Activated naive CD4-positive, alpha-beta T cell treated with anti-CD3 and anti-CD28 coated beads, Interleukin-2, amount 10 ng/mL, durations not matched to agents 7 days and 5 days (primary cell): ENCODE measurements at places on chromosomes 16 and 17.

GRCh38 chr17:45063198-45063597 lies 2.1 kb downstream of the NMT1 start:
- no peak for DNase-seq

GRCh38 chr16:76035689-76036088 lies 241.5 kb upstream of the CNTNAP4 start:
- no peak for DNase-seq

- no peak for DNase-seq
These were observed 290.7 kb upstream of the ASIC2 start for GRCh38 chr17:33583518-33584417.

- peak; percentile 18 for DNase-seq
These were observed 6.7 kb upstream of the B9D1 start for GRCh38 chr17:19369107-19369778.

DNA sequence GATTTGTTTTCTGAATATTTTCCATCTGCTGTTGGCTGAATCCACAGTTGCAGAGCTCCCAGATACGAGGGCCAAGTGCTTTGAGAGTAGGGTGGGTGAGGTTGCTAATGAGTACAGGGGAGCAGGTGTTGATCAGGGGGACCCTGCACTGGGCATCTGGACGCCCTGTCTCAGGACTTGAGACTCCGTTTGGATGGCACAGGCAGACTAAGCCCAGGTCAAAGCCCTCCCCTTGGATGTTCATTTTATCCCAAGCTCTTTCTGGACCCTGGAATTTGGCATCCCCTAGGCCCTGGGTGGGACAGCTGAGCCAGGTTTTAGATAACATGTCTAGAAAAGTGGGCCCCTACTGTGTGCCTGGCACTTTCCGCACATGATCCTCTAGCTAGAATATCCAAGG lies 12.1 kb downstream of the USP6 start:
- DNase-seq: no peak

GRCh38 chr17:31310260-31310659 lies 3.6 kb downstream of the EVI2B start:
- DNase-seq: peak; percentile 83

DNA sequence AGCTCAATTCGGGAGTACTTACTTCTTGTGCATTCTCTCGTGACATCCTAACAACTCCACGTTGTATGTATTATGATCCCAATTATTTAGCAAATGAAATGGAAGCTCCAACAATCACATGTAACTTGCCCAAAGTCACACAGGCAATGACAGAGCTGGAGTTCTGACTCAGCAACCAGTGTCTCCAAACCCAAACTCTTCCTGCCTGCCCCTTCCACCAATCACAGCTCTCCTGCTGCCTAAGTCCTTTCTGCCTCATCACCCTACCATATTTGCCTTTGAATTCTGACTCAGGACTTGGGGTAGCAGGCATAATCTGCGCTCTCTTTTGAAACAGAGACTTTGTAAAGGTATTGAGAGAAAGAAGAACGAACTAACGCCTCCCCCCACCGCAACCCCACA lies 245.2 kb upstream of the MAF start:
- DNase-seq: no peak

GRCh38 chr16:53415504-53415903 lies 18.8 kb upstream of the RBL2 start:
- DNase-seq: no peak

GRCh38 chr16:1332618-1333148 lies 762 bp upstream of the BAIAP3 start:
- no peak for DNase-seq

GRCh38 chr16:728890-729744 lies 2.2 kb downstream of the HAGHL start:
- no peak for DNase-seq

DNA sequence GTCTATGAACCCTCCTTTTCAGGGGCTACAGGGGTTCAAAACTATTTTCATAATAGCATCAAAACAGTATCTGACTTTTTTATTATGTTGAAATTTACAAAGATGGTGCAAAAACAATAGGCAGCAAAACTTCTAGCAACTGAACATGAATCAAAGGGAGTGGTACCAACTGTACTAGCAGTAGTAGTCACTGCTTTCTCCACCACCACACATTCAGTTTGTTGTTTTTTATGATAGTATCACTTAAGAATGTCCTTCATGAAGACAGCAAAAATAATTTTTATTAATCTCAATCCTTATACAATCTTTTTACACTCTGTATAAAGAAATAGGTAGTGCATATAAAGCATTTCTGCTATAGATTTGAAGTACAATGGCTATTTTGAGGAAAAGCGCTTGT lies 47.6 kb downstream of the MED13 start:
- no peak for DNase-seq

DNA sequence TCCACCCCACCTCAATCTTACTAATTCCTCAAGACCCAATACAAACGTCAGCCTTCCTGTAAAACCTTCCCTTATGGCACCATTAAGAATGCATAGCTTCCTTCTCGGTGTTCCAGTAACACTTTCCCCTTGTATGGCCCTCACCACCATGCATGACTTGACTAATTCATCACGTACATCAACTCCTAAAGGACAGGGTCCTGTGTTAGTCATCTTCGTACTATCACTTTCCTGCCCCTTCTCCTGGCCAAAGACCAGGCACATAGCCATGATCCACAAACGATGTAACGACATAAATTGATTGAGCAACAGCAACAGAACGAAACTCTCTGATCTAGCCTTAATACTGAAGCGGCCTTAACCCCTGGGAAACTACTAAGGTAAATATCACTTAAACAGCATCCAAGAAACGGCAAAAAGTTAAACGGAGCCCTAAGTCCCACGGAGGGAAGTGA lies 612 bp downstream of the PSMD12 start:
- DNase-seq: no peak

GRCh38 chr17:1192911-1193699 lies 13.3 kb upstream of the ABR start:
- DNase-seq: no peak

DNA sequence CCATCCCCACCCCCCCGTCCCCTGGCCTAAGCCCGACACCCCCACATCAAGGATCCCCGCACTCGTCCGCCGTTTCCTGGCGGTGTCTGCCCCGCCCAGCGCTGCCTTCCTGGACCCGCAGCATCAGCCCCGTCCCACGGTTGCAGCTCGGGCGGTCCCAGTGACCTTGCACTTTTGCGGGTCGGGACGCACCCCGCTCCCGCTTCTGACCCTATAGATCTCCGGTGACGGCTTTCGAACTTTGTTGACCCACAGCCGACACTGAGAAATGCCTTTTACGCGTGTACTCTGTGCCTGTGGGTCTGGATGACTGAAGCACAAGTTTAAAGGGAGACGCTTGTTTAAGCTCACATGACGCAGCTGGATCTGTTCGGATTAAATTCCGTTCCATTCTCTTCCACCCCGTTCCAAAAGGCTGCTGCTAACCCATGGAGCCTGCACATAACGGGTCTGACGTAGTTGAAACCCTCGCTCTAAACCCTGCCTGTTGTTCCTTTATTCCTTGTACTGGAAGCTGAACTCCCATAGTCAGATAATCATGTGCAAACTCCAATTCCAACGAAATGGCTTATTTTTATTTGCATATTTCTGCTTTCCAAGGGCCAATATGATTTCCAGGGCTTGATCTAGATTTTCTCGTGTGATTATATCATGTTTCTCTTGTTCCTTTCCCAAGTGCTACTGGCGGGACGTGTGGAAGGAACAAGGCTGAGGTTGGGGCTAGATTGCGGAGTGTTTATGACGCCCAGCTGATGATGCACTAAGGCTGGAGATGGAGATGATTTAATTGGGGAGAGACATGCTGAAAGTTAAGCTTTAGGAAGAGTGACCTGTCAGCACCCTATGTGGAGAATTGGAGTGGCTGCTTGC lies 834 bp downstream of the FLYWCH1 start:
- peak; percentile 63 for DNase-seq

GRCh38 chr17:81890447-81891302 lies 711 bp downstream of the ALYREF start:
- DNase-seq: peak; percentile 59

DNA sequence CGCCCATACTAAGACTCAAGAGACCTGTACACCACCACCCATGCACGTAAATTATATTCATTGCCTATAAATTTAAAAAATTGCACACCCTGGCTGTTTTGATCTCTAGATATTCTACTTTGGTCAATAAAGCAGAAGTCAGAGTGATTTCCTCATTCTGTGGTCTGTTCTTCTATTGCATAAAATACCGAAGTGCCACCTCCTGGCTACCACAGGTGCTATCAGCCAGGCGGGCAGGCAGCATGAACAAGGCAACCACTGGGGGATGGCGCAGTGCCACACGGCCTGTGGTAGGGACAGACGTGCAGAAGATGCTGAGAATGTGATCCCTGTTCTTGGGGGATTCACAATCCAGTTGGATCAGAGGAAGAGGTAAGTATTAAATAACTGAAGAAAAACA lies 122.3 kb downstream of the CDK5R1 start:
- peak; percentile 82 for DNase-seq

- DNase-seq: no peak
These were observed 16.7 kb downstream of the ASGR2 start for GRCh38 chr17:7097940-7098339.

DNA sequence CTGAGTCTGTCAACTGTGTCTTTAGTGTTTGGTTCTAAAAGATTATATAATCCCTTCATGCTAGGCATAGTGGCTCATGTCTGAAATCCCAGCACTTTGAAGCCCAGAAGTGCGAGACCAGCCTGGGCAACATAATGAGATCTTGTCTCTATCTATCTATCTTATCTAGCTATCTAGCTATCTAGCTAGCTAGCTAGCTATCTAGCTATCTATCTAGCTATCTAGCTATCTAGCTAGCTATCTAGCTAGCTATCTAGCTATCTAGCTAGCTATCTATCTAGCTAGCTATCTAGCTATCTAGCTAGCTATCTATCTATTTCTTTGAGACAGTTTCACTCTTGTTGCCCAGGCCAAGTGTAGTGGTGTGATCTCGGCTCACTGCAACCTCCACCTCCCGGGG lies 43.8 kb downstream of the SPAG9 start:
- DNase-seq: no peak

DNA sequence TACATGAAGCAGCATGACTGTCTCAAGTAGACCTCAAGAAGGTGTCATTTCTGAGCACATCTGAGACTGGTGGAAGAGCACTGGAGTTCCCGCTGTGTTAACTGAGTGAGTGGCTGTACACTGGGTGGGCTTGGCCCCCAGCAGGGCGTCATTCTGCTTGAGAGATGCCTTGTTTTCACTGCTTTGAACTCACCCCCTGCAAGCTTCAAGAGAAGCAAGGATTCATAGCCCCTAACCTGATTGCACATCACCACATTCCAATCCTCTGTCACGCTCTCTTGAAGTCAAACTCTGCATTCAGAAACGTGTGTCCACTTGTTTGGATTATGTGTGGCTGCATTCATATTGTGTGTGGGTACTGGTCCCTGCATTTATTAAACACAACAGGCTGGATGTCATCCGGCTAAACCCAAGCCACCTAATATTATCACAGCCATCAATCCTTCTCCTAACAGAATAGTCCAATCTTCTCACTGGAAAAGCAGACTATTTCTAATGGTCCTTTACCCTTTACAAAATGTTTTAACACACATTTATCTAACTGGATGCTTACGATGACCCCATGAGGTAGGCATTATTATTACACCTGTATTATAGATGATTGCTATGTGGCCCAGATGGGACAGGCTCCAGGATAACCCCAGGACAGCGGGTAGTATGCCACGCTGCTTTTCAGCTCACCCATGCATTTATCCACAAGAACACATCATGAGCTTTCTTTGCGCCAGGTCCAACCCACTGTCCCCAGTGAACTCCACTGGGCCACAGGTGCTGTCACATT lies 76.3 kb downstream of the USP31 start:
- DNase-seq: no peak

DNA sequence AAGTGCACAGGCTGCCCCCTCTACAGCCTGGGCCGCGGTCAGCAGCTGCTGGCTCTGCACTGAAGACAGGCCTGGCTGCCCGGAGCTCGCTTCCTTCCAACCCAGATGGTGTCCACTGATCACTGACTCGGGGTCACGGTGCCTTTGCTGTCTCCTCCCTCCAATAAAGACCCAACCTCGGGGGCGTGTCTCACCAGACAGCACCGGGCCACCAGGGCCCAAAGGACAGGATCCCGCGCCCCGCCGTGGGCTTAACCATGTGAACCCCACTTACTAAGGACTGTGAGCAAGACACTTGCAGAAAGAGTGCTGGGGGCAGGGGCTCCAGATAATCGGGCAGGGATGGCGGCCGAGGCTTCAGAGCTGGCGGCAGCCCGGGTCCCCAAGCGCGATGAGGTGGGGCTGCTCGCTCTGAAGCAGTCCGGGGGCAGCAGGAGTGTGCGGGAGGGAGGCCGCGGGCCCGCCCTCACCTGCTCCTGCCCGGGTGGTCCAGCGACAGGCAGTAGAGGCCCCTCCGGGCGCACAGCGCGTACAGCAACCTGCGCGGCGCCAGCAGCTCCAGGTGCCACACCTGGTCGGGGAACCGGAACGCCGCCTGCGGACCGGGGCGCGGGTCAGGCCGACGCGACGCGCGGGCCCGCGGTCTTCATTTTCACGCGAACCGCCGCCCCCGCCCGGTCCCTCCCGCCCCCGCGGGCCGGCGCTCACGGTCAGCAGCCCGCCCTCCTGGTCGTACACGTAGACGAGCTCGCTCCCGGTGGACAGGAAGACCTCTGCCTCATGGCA lies 502 bp downstream of the FAAP100 start:
- peak; percentile 41 for DNase-seq

GRCh38 chr17:81537856-81538555 lies 9.8 kb downstream of the FSCN2 start:
- DNase-seq: no peak

DNA sequence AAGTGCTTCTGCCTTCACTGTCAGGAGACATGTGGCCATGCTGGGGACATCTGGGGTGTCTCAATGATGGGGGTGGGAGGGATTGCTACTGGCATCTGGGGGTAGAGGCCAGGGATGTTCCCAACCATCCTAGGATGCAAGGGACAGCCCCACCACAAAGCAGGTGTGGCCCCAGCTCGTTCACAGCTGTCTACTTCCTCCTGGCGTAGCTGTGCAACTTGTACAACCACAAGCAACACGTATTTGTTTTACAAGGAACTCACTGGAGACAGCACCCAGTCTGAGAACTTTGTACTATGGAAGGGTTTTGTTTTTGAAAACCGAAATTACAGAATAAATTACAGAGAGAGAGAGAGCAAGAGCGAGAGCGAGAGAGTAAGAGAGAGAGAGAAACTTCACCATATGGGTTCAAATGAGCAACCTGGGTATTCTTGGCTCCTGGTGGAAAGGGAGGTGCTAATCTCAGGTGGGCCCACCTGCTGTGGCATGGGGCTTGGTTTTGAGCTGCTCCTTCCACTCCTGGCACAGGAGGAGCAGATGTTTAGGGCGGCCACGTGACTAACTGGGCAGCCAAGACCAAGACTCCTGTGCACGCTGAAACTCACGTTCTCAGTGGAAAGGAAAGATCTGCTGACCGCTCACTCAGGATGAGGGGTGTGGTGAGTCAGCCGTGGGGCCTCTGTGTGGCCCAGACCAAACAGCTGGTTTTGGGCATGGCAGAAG lies 17.5 kb upstream of the TNFRSF13B start:
- peak; percentile 34 for DNase-seq

GRCh38 chr16:69903865-69904415 lies 47.2 kb upstream of the CLEC18A start:
- DNase-seq: no peak

- DNase-seq: no peak
These were observed 162.8 kb downstream of the IRX3 start for GRCh38 chr16:54123766-54124165.

GRCh38 chr17:33127706-33128105 lies 136.1 kb downstream of the SPACA3 start:
- no peak for DNase-seq

- peak; percentile 83 for DNase-seq
These were observed 3.4 kb upstream of the MLLT6 start for GRCh38 chr17:38701504-38702165.
